ENCODE measurements at places on chromosomes 12 and 14.

DNA sequence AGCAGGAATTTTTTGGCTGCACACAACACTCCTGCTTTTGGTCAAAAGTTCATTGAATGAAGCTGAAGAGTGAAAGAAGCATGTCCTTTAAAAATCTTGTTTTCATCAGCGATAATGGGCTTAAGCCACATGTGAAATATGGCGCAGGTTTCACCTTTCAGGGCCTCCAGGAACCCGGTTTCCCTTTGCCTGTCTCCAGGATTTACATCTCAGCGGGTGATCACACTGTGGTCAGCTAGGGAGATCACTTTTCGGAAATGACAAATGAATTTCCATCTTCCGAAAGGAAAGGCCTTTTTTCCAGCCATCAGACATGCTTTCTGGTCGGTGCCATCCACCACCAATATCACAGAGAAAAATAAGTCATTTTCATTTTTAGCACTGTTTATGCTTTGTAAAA, 727.1 kb upstream of the TBX3 start:
- no peak for DNase-seq

DNA sequence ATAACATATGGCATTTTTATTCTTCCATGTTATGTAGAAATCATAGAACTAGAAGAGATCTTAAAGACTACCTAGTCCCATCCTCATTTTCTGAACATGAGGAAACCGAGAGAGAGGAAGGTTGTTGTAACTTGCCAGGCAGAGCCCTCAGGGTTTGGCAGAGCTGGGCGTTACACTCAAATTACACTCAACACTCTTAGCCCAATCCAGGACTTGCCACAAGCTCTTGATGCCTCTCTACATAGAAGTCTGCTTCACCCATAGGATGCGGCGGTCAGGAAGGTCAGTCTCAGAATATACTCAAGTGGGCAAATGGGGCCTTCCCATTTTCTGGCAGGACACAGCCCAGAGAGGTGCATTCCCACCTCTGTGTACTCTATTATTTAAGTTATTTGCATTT, 208.1 kb downstream of the ZFP36L1 start:
- DNase-seq, result no peak

- no peak for DNase-seq
These were observed 22.4 kb downstream of the SLC7A8 start for GRCh38 chr14:23160924-23161522.

DNA sequence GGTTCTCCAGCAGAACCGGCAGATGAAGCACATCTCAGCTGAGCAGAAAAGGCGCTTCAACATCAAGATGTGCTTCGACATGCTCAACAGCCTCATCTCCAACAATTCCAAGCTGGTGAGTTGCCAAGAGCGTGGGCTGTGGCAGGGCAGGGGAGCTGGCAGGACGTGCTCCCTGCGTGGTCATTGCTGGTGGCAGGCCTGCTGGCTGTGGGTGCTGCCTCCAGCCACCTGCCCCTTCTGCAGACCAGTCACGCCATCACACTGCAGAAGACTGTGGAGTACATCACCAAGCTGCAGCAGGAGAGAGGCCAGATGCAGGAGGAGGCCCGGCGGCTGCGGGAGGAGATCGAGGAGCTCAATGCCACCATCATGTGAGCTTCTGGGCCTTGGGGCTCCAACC, 35.8 kb downstream of the IL31 start:
- DNase-seq, result no peak

GRCh38 chr14:33728010-33728498, 222.8 kb downstream of the EGLN3 start:
- no peak for DNase-seq

GRCh38 chr12:9024512-9024911, 35.2 kb downstream of the KLRG1 start:
- DNase-seq, result no peak

DNA sequence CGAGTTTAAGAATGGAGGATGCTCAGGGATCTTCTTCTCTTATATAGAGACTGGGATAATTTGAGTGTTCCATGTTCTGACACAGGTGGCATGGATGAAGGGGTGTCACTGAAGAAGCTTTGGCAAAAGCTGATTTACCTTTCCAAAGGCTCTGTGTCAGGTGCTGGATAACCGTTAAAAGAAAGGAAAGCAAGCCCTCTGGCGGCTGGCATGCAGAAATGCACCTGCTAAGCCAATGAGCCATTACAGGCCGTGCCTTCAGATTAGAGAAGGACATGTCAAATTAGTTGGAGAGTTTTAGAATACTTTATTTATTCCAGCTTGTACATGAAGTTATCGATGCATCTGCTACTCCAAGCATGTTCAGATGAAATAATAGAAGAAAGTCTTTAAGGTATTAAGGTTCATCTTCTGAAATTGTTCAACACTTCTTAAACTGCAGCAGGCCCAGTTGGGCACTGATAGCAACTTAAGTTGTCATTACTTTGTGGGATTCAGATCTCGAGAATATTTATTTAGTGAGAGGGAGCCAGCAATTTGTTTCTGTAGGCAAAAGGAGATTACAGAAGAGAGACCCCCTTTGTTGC, 678.2 kb downstream of the NRXN3 start:
- no peak for DNase-seq

GRCh38 chr12:69837657-69838415, 12.8 kb downstream of the MYRFL start:
- DNase-seq, result no peak

DNA sequence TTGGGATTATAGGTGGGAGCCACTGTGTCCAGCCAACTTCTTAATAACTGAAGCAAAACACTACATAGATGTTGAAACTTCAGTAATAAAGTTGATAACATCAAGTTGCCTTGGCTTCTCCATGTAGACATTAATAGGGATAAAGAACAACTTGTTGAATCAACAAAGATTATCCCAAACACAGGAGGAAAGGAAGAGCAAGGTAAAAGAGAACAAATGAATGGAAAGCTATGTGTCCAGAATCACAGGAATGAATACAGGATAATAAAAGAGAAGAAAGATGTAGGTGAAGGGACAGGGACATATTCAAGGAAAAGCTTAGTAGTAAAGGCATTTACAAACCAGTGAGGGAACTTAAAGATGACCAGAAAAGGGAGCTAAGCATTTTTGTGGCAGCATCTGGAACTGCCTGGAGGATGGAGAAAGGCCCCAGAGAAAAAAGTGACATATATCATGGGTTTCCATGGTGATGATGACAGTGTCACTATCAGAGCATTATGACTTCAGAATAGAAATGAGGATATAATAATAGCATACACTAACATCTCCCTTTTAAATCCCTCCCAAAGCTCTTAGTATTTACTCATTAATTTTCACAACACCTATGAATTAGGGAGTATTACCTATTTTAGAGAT, 24.0 kb upstream of the MDM1 start:
- no peak for DNase-seq

DNA sequence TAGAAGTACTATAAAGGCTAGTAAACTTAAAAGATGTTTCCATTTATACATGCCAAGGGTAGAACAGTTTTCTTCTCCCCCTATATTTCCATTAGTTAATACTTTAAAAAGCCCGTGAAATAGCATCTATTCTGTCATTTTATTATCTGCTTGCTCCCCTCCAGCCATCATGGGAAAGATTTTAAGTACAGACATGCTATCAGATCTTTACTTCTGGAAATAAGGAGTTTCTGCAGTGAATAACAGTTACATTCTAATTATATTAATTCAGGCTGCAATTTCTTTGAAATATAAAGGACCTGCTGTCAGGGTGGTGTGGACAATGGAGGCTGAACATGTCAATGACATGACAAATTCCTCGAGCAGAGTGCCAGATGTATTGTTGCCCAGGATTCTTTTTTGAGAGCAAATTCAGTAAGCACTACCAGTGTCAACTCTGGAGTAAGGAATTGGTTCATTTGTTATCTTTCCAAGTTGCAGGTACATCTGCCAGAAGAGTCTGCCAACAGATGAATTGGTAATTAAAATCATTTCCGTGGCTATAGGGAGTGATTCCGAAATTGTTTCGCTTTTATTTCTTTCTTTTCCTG, 151.3 kb downstream of the BTG1 start:
- no peak for DNase-seq

DNA sequence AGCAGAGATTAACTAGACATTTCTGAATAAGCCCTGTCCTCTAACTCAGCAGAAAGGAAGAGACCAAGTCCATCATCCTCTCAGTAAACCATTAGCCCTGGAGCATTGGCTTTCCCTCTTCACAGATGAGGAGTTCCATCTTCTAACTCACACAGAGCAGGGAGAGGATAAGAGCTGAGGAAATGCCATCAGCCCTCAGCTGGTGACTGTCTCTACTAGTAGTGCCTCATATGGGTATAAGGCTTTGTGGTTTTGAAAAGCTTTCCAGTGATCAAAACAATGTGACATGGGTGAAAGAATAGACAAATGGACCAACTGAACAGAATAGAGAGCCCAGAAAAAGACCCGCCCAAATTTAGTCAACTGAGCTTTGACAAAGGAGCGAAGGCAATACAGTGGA, 197.2 kb upstream of the NUDT4 start:
- no peak for DNase-seq

- DNase-seq, result no peak
These were observed 170.1 kb downstream of the NRXN3 start for GRCh38 chr14:78340250-78340649.

- no peak for DNase-seq
These were observed 2.9 kb upstream of the DENR start for GRCh38 chr12:122749569-122750332.

GRCh38 chr14:50366589-50366988, 30.1 kb downstream of the CDKL1 start:
- no peak for DNase-seq

DNA sequence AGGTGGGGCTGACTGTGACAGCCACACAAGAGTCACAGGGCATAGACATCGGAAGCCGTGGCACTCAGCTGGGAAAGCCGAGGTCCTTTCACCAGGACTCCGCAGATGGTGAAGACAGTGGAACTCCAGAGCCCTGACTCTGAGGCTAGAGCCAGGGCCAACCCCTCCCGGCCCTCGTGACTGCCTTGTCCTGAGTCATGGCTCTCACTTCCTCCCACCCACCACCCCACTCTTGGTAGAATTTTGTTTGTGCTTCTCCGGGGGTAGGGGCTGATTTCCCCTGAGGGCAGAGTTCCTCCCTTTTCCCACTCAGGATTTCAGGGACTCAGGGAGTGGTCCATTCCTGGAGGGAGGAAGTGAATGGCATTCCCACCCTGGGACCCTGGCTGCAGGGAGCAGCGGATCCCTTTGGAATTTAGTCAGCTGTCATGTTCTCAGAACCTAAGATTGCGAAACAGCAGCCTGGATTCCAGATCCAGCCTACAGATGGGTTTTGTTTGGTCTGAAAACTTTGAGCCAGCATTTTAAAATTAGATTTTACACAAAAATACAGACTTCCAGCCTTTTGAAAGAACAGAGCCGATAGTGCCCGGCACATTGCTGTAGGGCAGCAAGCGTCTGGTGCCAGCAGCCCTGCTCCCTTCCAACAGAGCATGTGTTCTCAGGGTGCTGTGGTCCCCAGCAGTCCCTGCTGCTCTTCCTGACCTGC, 50.7 kb downstream of the TPCN1 start:
- DNase-seq, result no peak

- no peak for DNase-seq
These were observed 70.6 kb downstream of the SAMD4A start for GRCh38 chr14:54637270-54638134.

DNA sequence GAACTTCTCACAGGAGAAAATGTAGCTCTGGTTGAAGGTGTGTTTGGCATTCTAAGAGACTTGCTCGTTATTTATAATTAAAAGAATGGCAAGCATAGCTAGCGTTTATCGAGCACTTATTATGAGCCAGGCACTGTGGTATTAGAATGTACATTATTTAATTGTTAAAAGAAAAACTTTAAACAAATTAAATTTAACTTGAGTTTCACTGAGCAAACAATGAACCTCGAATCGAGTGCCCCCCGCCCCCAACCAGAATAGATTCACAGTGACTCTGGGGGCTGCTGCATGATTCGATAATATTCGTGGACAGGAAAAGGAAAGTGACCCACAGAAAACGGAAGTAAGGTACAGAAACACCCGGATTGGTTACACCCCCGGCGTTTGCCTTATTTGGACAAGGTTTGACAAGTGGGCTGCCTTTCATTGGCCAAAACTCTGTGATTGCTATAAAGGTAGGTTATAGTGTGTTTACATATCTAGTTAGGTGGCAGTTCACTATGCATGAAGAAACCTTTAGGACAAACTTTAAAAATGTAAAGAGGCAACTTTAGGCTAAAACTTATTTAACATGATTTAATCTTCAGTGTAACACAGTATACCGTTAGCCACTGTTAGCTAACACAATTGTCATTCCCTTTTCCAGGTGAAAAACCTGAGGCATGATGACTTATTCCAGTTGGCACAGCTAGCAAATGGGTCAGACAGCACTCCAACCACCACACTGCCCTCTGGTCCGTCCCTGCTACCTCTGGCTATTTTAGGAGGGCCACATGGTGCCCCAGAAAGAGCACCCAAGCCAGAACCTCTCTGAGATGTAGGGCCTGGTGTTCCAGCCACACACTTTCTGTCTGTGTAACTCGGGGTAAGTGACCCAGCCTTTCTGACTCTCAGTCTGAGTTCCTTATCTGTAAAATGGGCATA, 7.1 kb downstream of the SCNN1A start:
- DNase-seq, result no peak

DNA sequence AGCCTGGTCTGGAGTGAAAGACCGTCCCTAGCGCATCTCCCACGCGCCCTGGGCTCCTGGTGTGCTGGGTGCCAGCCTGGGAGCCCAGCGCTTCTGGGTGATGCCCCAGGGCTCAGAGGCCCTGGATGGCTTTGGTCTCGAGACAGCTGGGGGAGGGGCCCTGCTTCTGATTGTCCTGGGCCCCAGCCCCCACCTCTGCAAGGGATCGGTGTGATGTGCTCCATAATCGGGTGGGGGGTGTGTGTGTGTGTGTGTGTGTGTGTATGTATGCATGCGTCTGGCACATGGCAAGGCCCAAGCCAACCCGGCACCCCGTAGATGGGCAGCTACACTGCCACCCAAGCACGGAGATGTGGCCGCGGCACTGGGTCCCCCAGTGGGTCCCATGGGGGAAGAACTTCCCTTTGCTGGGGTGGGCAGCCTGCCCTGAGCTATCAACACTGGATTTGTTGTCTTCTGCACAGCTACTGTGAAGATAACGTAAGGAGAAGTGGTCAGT, 3.1 kb downstream of the ZBTB42 start:
- DNase-seq, result no peak

DNA sequence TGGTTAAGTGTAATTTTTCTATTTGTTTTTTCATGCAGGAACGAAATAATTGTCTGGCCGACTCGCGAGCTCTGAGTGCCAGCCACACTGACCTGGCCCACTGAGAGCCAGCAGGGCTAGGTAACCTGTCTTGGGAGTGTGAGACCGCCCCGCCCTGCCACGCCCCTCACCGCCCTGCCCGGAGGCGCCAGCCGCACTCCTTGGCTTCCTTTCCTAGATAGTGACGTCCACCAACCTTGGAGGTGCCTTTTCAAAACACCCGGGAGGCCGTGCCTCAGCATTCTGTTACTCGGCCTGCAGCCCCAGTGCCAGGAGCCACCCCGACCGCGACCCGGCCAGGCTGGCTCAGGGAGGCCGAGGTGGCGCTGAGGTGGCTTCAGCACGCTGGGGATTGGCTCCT, 21.7 kb downstream of the XRCC3 start:
- no peak for DNase-seq

DNA sequence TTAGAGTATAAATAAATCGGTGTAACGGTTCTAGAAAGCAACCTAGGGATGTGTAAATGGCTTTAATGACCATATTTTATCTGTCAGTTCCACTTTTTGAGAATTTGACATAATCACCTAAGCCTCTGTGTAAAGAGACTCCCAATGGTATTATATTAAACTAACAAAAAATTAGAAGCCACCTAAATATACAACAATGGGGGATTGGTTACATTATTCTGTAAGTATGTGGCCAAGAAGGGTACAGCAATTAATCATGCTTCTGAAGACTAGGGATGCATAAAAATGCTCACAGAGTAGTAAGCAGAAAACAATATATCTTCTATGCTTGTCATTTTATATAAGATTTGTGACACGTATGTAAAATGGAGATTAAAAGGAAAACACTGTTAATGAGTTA, 10.5 kb downstream of the RNF10 start:
- no peak for DNase-seq
